ENCODE measurements at places on chromosomes 16 and 17. TPM values are rescaled to one million over a fixed set of nuclear protein-coding genes. Genes with fewer than 3 reads are reported as not detected.

- DNase-seq = no peak
- H3K36me3 ChIP-seq = peaks cover 5% of the 10 kb centered on the region
- no peaks in the 10 kb centered on the region for H3K27me3 ChIP-seq
Observed at GRCh38 chr17:27631411-27631760, 398 bp downstream of the LGALS9 start.

Gene C17orf113
- 2.8 TPM for total RNA-seq

Gene ZNF205
- total RNA-seq = 22.7 TPM

- H3K4me1 ChIP-seq = no peaks in the 10 kb centered on the region
- no peak for DNase-seq
- H3K27ac ChIP-seq = 0 out of 2 replicates have a peak overlapping the region, but pooled peaks have one; percentile 57
- peaks cover 23% of the 10 kb centered on the region for H3K36me3 ChIP-seq
- H3K4me3 ChIP-seq = no peak overlapping the region
- no peaks in the 10 kb centered on the region for H3K27me3 ChIP-seq
Observed at GRCh38 chr17:4100883-4101756, 41.7 kb downstream of the ZZEF1 start.

GRCh38 chr17:16470265-16470664 lies 21.7 kb downstream of the LRRC75A start:
- H3K27ac ChIP-seq = no peak overlapping the region
- no peaks in the 10 kb centered on the region for H3K27me3 ChIP-seq
- no peaks in the 10 kb centered on the region for H3K36me3 ChIP-seq
- no peak overlapping the region for H3K4me3 ChIP-seq
- DNase-seq = no peak

Gene KRTAP2-1
- total RNA-seq = not detected

DNA sequence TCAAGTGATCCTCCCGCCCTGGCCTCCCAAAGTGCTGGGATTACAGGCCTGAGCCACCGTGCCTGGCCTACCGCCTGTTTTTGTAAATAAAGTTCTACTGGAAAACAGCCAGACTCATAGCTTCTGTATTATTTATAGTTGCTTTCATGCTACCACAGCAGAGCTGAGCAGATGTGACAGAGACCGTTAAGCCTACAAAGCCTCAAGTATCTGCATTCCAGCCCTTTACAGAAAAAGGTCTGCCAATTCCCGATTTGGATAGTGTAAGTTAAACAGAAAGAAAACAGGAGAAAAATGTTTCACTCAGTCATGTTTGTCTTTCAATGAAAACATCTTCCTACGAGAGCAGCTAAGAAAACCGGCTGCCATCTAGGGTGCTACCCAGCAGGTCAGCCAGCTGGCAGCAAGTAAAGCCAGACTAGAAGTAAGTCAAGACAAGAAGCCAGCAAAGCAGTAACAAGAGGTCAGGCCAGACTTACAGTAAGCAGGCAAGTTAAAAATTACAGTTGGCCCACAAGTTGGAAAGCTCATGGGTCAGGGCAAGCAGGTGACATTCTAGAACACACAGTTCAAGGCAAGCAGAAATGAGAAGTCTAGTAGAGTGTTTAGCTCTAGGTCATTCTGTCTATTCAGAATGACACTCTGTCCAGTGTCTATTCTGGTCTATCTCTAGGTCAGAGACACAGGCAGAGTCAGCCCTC lies 17.7 kb downstream of the NCBP3 start:
- no peaks in the 10 kb centered on the region for H3K4me1 ChIP-seq
- H3K4me3 ChIP-seq = no peak overlapping the region
- no peak for DNase-seq
- H3K27me3 ChIP-seq = no peaks in the 10 kb centered on the region
- H3K36me3 ChIP-seq = peaks cover 51% of the 10 kb centered on the region

GRCh38 chr17:50863221-50863843 lies 2.8 kb downstream of the TOB1 start:
- DNase-seq = peak; percentile 65
- no peak overlapping the region for H3K27ac ChIP-seq
- no peaks in the 10 kb centered on the region for H3K27me3 ChIP-seq
- peaks cover 26% of the 10 kb centered on the region for H3K4me1 ChIP-seq
- H3K4me3 ChIP-seq = peak overlapping the region; percentile 96

DNA sequence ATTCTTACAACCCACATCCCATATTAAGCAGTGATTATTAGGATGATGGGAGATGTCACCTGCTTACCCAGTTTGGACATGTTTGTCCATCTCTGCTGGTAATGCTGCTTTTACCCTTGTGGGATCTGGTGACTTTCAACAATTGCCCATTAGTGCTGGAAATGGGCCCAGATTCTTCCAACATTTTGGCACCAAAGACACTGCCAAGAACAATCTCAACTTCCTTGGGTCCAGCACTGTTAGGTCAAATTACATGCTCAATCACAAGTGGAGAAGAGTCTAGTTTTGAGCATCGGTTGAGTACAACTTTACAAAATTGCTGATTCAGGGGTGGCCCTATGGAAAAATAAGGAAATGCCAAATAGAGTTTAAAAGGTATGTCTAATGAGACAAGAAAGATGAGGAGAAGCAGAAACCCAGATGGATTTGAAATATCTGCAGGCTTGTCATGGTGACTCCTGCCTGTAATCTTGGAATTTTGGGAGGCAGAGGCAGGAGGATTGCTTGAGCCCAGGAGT lies 13.0 kb upstream of the ZFP3 start:
- H3K4me1 ChIP-seq = no peaks in the 10 kb centered on the region
- H3K27me3 ChIP-seq = peaks cover 12% of the 10 kb centered on the region
- no peak for DNase-seq
- H3K27ac ChIP-seq = no peak overlapping the region
- no peak overlapping the region for H3K4me3 ChIP-seq

Gene TMEM238L
- total RNA-seq = not detected

Gene OTOA
- 0.07 TPM for total RNA-seq

- H3K4me3 ChIP-seq = no peak overlapping the region
- no peaks in the 10 kb centered on the region for H3K4me1 ChIP-seq
- no peak overlapping the region for H3K27ac ChIP-seq
- peaks cover 8% of the 10 kb centered on the region for H3K27me3 ChIP-seq
Observed at GRCh38 chr16:7086822-7087616, 245.6 kb upstream of the RBFOX1 start.

- H3K4me3 ChIP-seq = no peak overlapping the region
- H3K27me3 ChIP-seq = peaks cover 3% of the 10 kb centered on the region
- no peak for DNase-seq
- no peak overlapping the region for H3K27ac ChIP-seq
Observed at GRCh38 chr17:50649042-50649908, 14.6 kb downstream of the ABCC3 start.

DNA sequence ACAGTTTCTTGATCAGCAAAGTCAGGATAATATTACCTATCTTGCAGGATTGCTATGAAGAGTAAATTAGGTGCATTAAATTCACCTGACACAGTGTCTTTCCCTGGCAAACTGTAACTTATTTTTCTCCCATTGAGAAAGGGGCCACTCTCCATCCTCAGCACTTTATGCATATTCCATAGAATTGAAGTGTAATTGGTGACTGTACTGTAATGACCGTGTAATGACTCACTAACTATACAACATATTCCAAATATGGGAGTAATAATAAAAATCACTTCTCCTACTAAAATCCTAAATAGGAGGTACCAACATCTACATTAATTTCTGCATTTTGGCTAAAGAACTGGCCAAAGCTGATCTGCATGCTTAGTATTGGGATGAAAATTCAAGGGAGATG lies 141.9 kb upstream of the NOG start:
- no peaks in the 10 kb centered on the region for H3K36me3 ChIP-seq
- no peak overlapping the region for H3K4me3 ChIP-seq
- no peaks in the 10 kb centered on the region for H3K27me3 ChIP-seq
- H3K4me1 ChIP-seq = no peaks in the 10 kb centered on the region
- no peak for DNase-seq

DNA sequence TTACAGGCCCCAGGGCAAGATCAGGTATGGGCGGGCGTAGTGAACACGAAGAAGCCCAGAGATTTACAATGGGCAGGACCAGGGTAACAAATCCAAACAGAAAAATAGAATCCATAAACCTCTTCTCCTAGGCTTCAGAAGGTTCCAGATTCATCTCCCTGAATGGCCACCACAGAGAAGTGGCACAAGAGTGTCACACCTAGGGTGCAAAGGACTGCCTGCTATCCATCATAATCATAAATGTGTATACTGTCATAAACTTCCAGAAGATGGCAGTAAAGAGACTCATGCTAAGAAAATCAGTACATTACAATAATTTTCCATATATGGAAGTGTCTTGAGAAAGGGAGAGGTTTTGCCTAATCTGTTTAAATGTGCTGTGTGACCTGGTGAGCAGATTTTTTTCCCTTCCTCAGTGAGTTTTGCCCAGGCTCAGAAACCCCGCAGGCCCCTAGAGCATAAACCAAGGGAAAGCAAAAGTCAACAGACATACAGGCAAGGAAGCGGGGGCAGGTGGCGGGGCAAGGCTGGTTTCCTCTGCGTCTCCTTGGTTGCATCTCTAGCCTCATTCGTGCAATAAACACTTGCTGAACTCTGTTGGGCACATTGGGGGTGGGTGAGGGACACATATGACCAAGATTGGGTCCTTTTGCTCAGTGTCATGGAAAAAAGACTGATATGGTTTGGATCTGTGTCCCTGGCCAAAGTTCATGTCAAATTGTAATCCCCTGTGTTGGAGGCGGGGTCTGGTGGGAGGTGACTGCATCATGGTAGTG lies 92.0 kb upstream of the CDH5 start:
- H3K4me1 ChIP-seq = peaks cover 39% of the 10 kb centered on the region
- H3K27me3 ChIP-seq = peaks cover 22% of the 10 kb centered on the region
- peaks cover 10% of the 10 kb centered on the region for H3K36me3 ChIP-seq
- H3K4me3 ChIP-seq = no peak overlapping the region

Gene LRRC37A3
- 3.5 TPM for total RNA-seq

DNA sequence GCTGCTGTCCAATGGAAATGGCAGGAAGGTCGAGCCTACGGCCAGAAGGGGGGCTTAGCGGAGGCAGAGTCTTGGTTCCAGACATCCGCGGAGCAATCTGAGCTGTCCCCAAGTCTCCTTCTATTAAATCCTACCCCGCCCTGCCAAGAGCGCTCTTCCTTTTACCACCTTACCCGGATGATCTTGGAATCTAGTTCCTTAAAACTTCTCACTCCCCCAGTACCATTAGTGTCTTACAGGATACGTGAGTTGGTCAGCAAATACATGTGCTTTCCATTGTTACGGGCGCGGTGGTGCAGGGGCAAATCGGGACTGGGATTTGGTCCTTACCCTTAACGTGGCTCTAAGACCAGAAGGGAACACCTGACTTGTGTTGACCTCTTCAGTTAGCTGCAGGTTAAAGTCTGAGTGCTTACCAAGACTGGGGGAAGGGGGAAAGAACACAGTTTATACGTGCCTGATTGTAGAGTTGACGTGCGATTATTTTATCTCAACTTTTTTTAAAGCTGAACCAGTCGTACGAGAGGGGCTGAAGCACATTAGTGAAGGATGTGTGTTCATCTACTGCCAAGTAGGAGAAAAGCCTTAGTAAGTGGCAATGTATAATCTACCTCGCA lies 495 bp downstream of the TXNDC17 start:
- peak overlapping the region; percentile 89 for H3K27ac ChIP-seq
- DNase-seq = no peak
- no peaks in the 10 kb centered on the region for H3K27me3 ChIP-seq
- H3K4me1 ChIP-seq = peaks cover 23% of the 10 kb centered on the region
- peaks cover 33% of the 10 kb centered on the region for H3K36me3 ChIP-seq

Gene ARL5C
- not detected for total RNA-seq

DNA sequence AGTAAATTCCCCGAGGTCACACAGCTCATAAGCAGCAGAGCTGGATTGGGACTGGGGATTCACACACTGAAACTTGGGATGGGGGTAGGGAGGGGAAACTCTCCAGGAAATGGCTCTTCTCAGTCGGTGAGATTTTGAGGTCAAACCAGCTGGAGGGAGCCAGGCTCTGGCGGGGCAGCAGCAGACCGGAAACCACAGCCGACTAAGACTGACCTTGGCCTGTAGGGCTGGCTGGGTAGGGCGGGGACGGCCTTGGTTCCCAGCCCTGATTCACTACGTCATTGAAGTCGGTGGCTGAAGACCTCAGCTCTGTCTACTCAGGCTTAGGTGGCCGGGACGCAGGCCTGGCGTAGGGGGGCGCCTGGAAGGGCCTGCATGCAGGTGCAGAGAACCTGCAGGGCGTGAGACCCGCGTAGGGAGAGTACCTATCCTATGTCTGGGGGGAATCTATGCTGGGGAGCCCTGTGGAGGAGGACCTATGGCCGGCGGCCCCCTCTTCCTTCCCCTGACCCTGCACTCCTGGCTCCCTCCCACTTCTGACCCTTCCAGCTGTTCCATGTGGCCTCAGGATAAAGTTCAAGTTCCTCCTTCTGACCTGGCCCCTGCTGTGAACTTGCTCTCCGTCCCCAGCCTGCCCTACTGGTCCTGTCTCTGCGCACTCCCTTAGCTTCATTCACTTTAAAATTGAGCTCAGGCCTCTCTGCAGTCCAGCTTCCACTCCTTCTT lies 11.9 kb upstream of the SLC4A1 start:
- peak overlapping the region; percentile 19 for H3K4me3 ChIP-seq
- no peaks in the 10 kb centered on the region for H3K36me3 ChIP-seq
- DNase-seq = peak; percentile 80
- H3K27ac ChIP-seq = peak overlapping the region; percentile 96

GRCh38 chr17:37761059-37761458 lies 16.2 kb upstream of the HNF1B start:
- no peaks in the 10 kb centered on the region for H3K4me1 ChIP-seq
- peaks cover 8% of the 10 kb centered on the region for H3K27me3 ChIP-seq
- no peak overlapping the region for H3K4me3 ChIP-seq
- no peaks in the 10 kb centered on the region for H3K36me3 ChIP-seq

DNA sequence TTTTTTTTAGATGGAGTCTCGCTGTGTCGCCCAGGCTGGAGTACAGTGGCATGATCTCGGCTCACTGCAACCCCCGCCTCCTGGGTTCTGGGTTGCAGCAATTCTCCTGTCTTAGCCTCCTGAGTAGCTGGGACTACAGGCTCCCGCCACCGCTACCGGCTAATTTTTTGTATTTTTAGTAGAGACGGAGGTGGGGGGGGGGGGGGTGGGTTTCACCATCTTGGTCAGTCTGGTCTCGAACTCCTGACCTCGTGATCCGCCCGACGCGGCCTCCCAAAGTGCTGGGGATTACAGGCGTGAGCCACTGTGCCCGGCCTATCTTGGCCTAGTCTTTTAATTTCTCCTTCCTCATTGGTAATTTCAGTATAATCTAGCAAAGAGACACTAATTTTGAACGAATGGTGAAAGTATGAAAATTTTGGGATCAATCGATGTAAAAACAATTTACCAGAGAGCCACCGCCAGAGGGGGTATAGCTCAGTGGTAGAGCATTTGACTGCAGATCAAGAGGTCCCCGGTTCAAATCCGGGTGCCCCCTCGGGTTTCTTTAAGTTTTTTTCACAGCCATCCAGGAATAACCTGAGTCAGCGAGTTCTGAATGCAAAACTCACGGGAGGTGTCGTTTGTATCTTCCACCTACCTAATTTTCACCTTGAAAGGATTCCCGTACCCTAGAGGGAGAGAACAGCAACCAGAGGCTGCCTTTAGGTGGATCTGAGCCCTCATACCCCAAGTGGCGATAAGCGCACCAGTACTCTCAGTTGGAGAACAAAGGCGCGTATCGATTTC lies 2.5 kb upstream of the LASP1 start:
- H3K27ac ChIP-seq = peak overlapping the region; percentile 88
- peak overlapping the region; percentile 92 for H3K4me3 ChIP-seq
- H3K27me3 ChIP-seq = no peaks in the 10 kb centered on the region
- H3K4me1 ChIP-seq = peaks cover 17% of the 10 kb centered on the region

- DNase-seq = no peak
- H3K4me3 ChIP-seq = no peak overlapping the region
- peaks cover 3% of the 10 kb centered on the region for H3K36me3 ChIP-seq
- H3K27ac ChIP-seq = peak overlapping the region; percentile 66
Observed at GRCh38 chr16:17431012-17431411, 39.7 kb downstream of the XYLT1 start.
